Right ventricle myocardium superior (tissue), 1 donor: ENCODE measurements at places on chromosomes 2 and 18. TPM values are rescaled to one million over a fixed set of nuclear protein-coding genes. Genes with fewer than 3 reads are reported as not detected.

Gene CLIP4
- 25.6 TPM for total RNA-seq

- no peak for DNase-seq
Measured at GRCh38 chr2:216490061-216490460, 8.6 kb upstream of the RPL37A start.

DNA sequence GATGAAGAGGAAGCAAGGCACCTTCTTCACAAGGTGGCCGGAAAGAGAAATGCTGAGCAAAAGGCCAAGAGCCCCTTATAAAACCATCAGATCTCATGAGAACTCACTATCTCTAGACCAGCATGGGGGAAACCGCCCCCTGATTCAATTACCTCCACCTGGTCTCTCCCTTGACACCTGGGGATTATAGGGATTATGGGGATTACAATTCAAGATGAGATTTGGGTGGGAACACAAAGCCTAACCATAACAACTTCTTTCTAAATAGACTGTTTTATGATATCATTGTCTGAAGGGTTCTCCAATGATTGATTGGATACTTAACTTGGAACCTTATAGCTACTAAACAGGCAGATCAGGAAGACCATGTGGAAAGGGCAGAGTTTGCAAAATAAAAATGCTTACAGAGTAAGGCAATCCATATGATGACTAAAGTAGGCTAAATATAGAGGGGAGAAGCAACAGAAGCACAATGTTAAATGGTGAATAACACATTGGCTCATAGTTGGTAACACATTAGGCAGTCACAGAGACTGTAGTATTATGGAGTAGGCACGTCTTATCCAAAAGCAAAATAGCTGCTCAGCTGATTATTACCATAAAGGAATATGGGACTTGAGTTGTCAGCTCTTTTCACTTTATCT is 179.0 kb downstream of the BARD1 start:
- no peak for DNase-seq

Gene CCDC68
- 3.7 TPM for total RNA-seq

DNA sequence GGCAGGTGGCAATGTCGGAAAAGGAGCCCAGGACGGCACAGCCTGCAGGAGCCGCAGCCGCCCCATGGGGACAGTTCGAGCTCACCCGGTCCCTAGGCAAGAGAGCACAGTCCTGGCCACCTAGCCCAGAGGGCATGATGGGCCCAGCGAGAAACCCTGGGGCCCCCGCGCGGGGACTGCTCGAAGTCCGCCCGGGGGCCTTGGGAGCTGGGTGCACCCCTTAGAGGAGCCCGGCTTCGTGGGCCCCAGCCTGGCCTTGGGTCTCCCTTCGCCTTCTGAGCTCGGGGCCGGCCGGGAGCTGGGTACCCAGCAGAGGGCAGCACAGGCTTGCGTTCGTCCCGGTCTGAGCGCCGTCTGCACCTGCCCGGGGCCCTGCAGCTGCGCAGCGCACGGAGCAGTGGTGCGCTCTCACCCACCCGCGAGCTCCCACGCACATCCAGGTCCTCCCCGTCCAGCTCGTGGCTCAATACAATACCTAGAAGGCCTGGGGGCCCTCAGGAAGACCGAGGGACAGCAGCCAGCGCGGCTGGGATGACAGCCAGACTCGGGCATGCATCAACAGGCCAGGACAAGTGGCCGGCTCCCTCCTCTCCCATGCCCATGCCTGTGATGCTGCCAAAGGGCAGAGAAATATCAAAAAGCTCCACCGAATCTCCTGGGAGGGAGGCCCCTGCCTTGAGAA is 96.2 kb upstream of the ZNF532 start:
- peak; percentile 82 for DNase-seq

Gene RAB6C
- 0.22 TPM for total RNA-seq

- no peak for DNase-seq
Measured at GRCh38 chr18:31658670-31659575, 25.5 kb downstream of the B4GALT6 start.

DNA sequence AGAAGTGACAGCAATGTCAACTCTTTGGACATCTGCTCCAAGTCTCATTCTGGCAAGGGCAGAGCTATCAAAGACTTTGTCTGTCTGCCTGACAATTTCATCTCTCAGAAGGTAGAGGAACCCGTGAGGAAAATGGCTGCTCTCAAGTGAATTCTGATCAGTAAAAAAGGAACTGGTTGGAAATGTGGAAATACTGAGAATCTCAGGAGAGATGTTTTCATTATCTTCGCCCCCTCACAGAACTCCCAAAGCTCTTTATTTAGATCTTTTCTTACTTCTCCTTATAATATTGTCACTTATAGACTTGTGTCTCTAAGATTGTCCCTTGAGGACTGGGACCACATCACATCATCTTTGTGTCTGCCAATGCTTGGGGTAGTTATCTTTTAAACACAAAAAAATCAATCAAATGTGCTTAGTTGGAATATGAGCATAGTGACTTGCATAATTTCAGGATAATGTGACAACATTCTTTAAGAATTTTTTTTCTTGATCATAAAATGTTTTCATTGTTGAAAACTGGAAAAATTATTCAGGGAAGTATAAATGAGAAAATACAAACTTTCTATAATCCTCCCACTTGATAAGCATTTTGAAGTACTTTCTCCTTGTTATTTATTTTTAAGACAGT is 68.2 kb upstream of the ITGB6 start:
- DNase-seq = no peak

- DNase-seq = no peak
Measured at GRCh38 chr2:65436824-65437221, 4.4 kb upstream of the SPRED2 start.

Gene HOXD1
- total RNA-seq = not detected

- no peak for DNase-seq
Measured at GRCh38 chr2:146986161-146986560, 858.7 kb upstream of the ACVR2A start.

DNA sequence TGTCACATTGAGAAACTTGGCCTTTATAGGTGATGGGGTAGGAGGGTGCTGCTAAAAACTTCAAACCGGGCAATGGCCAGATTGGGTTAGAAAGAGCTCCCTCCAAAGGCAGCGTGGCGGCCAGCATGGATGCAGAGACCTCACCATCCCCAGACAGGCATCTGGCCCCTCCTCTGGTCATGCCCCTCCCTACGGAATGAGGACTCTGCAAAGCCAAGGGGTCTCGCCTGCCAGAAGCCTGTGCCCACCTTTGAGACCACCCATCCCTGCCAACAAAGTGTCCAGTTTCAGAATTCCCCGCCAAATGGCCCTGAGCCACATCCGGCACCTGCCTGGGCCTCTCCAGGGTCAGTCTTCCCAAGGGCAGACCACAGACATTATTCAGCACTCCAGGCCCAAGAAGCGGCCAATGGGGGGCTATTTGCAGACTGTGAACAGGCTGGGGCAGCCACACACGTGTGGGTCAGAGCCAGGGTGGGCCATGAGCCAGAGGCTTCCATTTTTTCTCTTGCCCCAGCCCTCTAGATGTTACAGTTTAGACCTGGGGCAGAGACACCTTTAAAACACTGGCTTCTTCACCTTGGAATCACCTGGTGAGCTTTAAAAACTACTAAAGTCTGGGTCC is 4.2 kb upstream of the ATP6V1B1 start:
- DNase-seq = no peak

- DNase-seq = no peak
Measured at GRCh38 chr18:66819235-66819634, 215.3 kb upstream of the CDH19 start.

DNA sequence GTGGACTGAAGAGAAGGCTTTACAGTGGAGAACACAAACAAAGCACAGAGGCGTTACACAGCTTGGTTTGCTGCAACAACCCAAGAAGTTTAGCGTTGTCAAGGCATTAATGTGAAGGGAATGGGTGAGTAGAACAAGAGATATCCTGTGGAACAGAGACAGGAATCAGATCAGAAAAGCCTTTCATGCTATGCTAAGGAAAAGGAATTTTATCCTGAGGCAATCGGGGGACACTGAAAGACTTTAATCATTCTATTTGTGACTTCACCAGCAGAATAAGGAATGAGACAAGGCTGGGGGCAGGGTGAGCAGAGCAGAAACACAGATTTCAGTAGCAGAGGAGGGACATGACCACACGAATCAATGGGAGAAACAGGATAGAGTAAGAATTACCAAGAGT is 600.7 kb downstream of the IRS1 start:
- no peak for DNase-seq
